ENCODE measurements at places on chromosomes 13 and 19.

GRCh38 chr19:4889034-4889815 lies 13.5 kb downstream of the ARRDC5 start:
- DNase-seq, result no peak

DNA sequence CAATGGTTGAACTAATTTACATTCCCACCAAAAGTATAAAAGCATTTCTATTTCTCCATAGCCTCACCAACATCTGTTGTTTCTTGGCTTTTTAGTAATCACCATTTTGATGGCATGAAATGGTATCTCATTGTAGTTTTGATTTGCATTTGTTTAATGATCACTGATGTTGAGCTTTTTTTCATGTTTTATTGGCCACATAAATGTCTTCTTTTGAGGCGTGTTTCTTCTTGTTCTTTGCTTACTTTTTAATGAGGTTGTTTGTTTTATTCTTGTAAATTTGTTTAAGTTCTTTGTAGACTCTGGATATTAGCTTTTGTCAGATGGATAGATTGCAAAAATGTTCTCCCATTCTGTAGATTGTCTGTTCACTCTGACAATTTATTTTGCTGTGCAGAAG lies 28.2 kb downstream of the ZNF714 start:
- no peak for DNase-seq

DNA sequence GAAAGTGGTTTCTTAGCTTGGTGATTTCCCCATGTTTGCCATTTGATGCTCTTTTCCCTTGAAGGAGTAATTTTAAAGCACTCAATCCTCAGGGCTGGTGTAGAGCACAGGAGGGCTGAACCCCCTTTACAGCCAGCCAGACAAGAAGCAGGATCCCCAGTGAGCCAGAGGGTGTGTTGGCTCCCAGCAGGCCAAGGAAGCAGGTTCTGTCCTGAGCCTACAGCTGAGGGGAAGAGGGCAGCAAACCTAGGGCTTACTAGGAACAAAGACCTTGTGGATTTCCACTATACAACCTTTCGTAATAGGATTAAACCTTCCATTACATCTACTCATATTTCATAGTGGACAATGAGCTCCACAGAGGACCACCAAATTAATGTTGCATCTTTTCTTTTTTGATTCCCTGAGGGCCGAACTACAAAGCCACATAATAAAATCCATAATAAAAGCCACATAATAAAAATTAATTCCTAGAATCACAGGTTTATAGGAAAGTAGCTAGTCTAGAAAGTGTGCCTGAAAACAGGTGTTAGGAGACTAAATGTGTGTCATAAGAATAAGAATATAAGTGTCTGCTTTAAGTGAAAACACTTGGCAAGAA lies 300.2 kb downstream of the DCLK1 start:
- no peak for DNase-seq

DNA sequence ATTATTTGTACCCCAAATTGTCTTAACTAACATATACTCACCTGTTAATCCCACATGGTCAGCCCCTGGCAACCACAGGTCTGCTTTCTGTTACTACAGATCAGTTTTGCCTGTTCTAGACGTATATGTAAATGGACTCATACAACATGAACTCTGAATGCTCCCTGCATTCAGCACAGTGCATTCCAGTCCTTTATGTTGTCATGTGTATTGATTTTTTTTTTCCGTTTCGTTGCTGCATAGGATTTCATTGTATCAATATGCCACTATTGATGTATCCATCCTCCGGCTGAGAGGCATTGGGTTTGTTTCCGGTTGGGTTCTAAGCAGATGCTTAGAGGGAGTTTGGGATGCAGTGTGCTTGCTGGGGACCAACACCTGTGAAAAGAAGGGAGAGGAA lies 36.1 kb upstream of the TNFRSF19 start:
- no peak for DNase-seq

- no peak for DNase-seq
Measured at GRCh38 chr13:36753176-36753575, 65.8 kb upstream of the RFXAP start.

DNA sequence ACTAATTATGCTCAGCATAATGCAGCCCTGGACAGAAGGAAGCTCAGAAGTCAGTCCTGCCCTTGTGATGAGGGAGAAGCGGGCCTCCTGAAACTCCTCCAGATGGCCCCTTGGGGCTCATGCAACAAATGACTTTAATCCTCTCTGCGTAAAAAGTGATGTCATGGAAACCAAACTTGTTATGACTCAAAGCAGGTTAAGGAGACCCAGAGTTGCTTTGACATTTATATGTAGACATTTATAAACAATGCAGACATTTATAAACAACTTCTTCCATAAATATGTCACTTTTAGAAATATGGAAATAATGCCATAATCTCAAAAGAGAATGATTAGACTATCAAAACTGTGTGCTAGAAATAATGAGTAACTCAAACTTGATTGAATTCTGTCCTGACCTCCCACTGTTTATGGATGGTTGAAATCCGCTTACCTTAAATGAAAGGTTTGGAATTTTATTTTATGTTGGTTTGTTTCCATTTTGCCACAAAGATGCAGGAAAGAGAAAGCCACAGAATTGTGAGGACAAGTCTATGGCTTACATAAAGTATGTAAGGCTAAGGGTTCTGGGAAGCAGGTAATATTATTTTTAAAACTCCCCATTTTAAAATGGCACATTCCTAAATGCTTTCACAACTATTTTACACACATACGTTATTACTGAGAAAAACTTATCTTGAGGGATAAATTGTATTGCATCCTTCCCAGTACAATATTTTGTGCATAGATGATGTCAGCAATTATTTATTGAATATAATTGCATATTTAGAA lies 73.7 kb downstream of the CYSLTR2 start:
- no peak for DNase-seq

GRCh38 chr19:33505823-33506222 lies 15.8 kb downstream of the PEPD start:
- no peak for DNase-seq

GRCh38 chr13:48165063-48165462 lies 67.9 kb upstream of the ITM2B start:
- DNase-seq, result no peak

DNA sequence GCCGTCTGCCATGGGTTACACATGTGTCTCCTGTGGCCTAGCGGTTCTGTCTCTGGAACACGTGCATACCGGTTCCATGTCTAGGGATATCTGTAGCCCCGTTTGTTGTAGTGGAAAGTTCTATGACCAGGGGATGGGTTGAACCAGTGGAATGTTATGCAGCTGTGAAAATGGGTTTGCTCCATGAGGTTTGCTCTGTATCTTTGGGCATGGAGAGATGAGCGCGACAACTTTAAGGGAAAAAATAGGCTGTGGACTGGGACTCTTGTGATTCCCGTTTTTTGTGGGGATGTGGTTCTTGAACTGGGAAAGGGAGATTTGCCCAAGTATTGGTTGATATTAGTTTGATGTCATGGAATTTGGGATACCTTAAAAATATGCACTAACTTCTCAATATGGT lies 120.4 kb downstream of the KDM4B start:
- no peak for DNase-seq

- no peak for DNase-seq
Measured at GRCh38 chr19:35725216-35725861, 7.5 kb downstream of the KMT2B start.

GRCh38 chr13:42985312-42986175 lies 6.5 kb downstream of the EPSTI1 start:
- no peak for DNase-seq

Data from stimulated activated CD8-positive, alpha-beta memory T cell treated with anti-CD3 and anti-CD28 coated beads, Interleukin-4, amount 100 ng/mL, for 48 hours (primary cell).